ENCODE measurements at places on chromosomes 6 and 20.

- no peak for DNase-seq
These were observed 83.7 kb downstream of the STXBP5 start for GRCh38 chr6:147287869-147288271.

GRCh38 chr6:56793938-56794337, 151.2 kb upstream of the DST start:
- DNase-seq, result no peak

DNA sequence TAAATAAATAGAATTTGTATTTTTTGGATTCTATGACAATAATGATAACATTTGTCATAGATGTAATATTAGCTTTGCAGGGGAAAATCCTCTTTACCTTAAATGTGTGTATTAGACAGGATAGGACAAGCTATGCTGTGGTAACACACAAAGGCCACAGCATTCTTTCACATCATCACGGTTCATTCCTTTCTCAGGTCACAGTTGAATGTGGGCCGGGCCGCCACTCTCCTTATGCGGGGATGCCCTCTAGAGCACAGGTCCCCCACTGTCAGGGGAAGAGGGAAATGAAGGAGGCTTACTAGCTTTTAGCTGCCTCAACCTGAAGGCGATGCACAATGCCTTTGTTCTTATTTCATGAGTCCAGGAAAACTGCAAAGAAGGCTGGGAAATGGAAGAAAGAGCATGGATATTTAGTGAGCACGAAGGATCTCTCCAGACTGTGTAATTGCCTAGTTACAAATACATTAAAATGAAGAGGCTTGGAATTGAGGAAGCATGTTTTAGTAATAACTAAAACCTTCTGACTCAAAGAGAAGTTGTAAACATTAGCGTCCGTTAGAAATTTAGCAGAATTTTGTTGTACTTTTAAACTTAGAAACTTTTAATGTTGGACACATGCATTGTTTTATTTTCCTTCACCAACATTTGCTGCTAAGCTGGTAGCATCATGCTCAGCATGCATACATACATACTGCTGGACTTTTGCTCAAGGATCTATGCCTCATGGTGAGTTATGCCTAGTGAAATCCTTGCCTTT, 248.9 kb upstream of the FOXQ1 start:
- DNase-seq, result no peak

GRCh38 chr20:53828088-53828681, 234.5 kb upstream of the ZNF217 start:
- no peak for DNase-seq

GRCh38 chr20:8116067-8116811, 15.8 kb upstream of the PLCB1 start:
- no peak for DNase-seq

Data from nephron progenitor cell (in vitro differentiated cells).